ENCODE measurements at places on chromosomes 3 and 15.

- DNase-seq = no peak
Observed at GRCh38 chr3:75089841-75090240, 475.4 kb upstream of the CNTN3 start.

- DNase-seq = no peak
Observed at GRCh38 chr15:76309601-76310330, 1.5 kb downstream of the ETFA start.

DNA sequence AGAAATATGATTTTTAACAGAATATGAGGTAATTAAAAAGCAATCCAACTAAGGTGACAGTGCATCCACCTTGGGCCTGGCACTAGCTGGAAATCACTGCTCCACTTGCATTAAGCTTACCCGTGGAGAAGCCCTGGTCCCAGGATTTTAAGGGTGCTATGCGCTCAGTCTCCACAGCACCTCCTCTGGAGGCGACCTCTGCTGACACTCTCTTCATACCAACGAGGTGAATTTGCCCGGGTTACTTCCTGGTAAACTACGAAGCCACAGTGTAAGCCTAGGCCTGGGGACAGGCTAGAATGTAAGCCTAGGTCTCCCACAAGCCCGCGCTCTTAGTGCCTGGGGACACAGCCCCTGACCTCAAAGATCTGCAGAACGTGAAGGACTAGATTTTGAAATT lies 793 bp downstream of the APOD start:
- no peak for DNase-seq

- no peak for DNase-seq
Observed at GRCh38 chr15:98767692-98768091, 119.4 kb downstream of the IGF1R start.

GRCh38 chr3:160540551-160540950 lies 24.8 kb downstream of the KPNA4 start:
- no peak for DNase-seq

DNA sequence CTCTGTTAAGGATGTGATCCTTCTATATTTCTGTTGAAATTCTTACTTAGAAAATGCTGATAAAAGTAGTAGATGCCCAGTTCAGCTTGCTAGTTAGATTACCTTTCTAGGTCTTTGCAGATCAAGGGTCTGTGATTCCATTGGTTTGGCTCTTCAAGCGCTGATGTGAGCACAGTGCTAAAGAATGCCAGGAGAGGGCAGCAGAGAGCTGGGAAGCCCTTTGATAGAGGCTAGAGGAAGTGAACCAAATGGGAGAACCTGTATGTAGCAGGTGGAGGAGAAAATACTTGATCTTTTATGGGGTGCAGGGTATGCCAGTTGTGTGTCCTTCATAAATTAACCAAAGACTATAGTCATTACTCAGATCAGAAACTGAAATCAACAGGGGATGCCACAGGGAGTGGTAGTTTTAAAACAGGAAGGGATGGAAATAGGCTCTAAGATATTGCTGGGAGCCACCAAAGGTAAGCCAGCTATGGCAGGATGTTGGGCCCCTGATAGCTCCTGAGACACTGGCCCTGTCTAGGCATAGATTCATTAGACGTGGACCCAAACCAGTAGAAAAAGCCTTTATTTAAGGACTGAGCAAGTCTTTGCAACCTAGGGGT lies 677.4 kb downstream of the SQOR start:
- no peak for DNase-seq

DNA sequence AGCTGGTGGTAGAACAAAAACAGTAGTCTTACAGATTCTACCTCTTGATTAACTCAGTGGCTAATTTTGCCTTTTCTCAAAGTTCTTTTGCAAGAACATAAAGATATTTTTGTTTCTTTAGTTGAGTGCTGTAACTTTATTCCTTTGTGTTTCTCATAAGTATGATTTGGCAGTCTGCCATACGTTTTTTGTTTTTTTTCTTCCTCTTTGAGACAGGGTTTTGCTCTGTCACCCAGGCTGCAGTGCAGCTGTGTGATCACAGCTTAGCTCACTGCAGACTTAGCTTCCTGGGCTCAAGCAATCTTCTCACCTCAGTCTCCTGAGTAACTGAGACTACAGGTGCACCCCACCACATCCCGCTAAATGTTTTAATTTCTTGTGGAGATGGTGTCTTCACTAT lies 22.4 kb downstream of the B3GNT5 start:
- no peak for DNase-seq

- DNase-seq = no peak
Observed at GRCh38 chr15:80918196-80918783, 71.3 kb downstream of the MESD start.

DNA sequence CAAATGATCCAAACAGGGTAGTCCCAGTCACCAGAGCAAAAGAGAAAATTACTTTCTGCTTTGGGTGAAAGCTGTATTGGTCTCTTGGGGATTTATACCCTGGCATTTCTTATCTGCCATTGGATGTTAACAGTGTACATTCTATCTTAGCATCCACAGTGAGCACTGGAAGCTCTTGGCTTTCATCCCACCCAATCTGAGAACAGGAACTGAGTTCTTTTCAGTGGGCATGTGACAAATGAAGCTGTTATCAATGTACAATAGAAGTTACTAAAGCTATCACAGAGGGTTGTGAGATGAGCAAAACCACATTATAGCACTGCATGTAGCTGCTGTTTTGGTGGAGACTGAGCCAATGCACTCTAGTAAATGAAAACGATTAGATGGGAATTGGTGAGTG lies 300.7 kb downstream of the TUSC7 start:
- DNase-seq = no peak

GRCh38 chr3:172659246-172660002 lies 51.4 kb downstream of the NCEH1 start:
- no peak for DNase-seq

DNA sequence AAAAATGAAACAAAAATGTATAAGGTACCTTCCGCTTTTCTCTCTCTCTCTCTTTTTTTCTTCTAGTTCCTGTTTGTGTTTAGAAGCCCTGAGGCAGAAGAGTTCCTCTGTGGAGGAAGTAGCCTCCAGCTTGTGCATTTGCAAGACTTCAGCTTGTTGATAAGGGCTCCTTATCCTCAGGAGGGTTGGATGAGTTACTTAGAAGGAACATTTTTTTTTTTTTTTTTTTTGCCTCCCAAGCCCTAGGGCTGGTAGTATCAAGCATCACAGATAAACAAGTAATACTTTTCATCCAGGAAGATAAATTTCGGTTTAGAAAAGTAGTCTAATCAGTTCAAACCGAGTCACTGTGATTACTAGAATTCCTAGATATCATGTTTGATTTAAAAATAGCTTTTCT lies 91.0 kb upstream of the CBLB start:
- DNase-seq = no peak

- no peak for DNase-seq
Observed at GRCh38 chr3:4562595-4562994, 69.4 kb downstream of the ITPR1 start.
